ENCODE measurements at places on chromosomes 4 and X. TPM values are rescaled to one million over a fixed set of nuclear protein-coding genes. Genes with fewer than 3 reads are reported as not detected.

DNA sequence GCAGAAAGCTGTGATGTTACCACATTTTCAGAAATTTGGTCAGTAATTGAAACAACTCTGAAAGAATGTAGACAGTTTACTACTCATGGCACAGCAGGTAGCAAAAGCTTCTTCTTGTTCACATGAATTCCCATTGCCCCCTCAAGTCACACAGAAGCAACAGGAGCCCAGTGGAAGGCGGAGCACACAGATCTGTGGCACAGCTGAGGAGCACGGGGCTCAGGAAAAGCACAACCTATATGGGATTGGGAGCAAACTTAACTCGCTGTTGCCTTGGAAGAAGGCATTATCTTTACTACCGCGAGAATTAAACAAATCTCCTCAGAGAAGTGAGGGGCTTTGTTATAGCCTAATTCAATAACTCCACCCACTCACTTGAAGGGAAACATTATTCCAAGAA lies 358.5 kb downstream of the SPOCK3 start:
- no peak for DNase-seq
- no peak overlapping the region for H3K27ac ChIP-seq
- H3K36me3 ChIP-seq, result no peaks in the 10 kb centered on the region
- H3K4me1 ChIP-seq, result no peaks in the 10 kb centered on the region
- H3K4me3 ChIP-seq, result no peak overlapping the region

- H3K27me3 ChIP-seq, result no peaks in the 10 kb centered on the region
- peak; percentile 4 for DNase-seq
- no peak overlapping the region for H3K4me3 ChIP-seq
- H3K27ac ChIP-seq, result no peak overlapping the region
- H3K4me1 ChIP-seq, result no peaks in the 10 kb centered on the region
- peaks cover 70% of the 10 kb centered on the region for H3K36me3 ChIP-seq
These were observed 8.1 kb upstream of the UVSSA start for GRCh38 chr4:1338752-1339414.

- H3K4me3 ChIP-seq, result peak overlapping the region; percentile 71
- H3K36me3 ChIP-seq, result no peaks in the 10 kb centered on the region
- no peaks in the 10 kb centered on the region for H3K27me3 ChIP-seq
- peaks cover 14% of the 10 kb centered on the region for H3K4me1 ChIP-seq
- peak; percentile 61 for DNase-seq
These were observed 944 bp downstream of the SNX25 start for GRCh38 chr4:185210102-185210981.

DNA sequence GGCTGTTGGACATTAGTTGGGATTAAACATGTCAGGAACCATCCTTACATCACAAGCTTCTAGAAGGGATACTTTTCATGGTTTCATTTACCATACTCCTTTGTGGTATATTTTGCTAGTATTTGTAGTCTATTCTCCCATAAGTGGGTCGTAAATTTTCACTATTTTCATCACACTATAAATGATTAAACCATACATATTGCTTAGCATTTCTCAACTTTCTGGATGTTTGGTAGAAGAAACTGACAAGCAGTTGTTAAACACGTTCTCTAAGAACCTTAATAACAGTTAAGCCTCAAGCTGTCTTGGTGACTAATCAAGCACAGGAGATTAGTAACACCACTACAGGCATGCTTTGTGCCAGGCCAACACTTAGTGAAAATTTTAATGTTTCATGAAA lies 375.5 kb downstream of the NAF1 start:
- no peak overlapping the region for H3K4me3 ChIP-seq
- no peaks in the 10 kb centered on the region for H3K36me3 ChIP-seq
- H3K27me3 ChIP-seq, result no peaks in the 10 kb centered on the region
- no peak for DNase-seq
- H3K4me1 ChIP-seq, result no peaks in the 10 kb centered on the region

DNA sequence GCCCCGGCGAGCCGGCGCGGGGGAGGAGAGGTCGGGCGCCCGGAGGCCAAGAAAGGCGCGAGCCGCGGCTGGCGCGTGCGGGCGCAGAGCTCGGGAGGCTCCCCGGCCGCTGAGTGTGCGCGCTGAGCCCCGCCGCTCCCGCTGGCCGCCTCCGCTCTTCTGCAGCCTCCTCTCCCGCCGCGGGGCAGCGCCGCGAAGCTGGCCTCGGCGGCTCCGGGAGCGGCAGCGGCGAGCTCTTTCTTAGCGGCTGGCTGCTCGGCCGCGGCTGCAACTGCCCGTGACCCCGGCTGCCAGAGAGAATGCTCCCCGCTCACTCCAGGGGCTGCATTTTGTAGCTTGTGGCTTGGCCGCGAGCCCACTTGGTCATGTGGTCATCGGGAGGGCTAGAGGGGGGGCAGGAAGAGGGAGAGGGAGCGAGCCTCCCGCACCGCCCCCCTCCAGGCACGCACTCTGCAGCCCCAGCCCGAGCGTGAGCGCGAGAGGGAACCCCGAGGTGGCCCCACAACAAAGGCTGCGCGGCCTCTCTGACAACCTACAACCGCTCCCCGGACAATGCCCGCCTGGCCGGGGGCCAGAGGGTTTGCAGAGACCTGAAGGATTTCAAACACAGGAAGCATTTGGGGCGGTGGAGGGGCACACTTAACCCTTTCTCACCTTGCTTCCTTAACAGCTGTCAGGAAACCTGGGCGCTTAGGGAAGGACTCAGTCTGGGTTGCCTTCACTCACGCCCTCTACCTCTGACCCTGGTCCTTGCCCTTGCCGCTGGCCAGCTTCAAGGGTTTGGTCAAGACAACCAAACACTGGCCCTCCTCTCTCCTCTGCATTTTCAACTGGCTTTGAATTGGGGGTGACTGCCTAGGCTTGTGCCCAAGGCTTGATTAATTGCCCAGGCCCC lies at the start of gene APLN:
TSS of gene APLN (minus strand) at position 305 of the 895 bp plus-strand sequence. CDS start 326 bp downstream, outside the sequence.
- no peaks in the 10 kb centered on the region for H3K27me3 ChIP-seq
- H3K27ac ChIP-seq, result no peak within 1 kb of the TSS
- peak within 1 kb of the TSS; percentile 63 for H3K4me3 ChIP-seq
- H3K4me1 ChIP-seq, result no peaks in the 10 kb centered on the region
- H3K36me3 ChIP-seq, result no peaks in the 10 kb centered on the region

- H3K36me3 ChIP-seq, result no peaks in the 10 kb centered on the region
- no peak overlapping the region for H3K27ac ChIP-seq
- no peak for DNase-seq
These were observed 225.4 kb downstream of the ARHGAP24 start for GRCh38 chr4:85700362-85700761.

FGA gene
- total RNA-seq, result 0.83 TPM

DNA sequence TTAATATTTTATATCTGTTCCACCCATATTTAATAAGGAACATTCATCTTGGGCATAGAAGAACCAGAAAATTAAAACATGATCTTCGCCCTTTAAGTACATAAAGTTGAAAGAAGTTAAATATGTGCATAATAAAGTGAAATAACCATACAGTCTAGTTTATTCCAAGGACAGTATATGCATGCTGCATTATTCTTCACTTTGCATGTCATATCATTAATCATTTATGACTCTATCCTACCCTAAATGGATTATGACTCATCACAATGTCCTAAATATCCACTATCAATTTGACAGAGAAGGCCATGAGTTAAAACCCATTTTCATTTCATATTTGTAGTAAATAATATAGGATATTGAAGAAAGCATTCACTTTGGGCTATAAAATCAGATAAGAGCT lies 576.5 kb upstream of the GNPDA2 start:
- no peaks in the 10 kb centered on the region for H3K4me1 ChIP-seq
- H3K36me3 ChIP-seq, result no peaks in the 10 kb centered on the region
- no peak for DNase-seq
- no peak overlapping the region for H3K4me3 ChIP-seq

- H3K4me3 ChIP-seq, result no peak overlapping the region
- no peaks in the 10 kb centered on the region for H3K27me3 ChIP-seq
- H3K27ac ChIP-seq, result peak overlapping the region; percentile 99
These were observed 14.7 kb downstream of the WDR1 start for GRCh38 chr4:10101671-10102473.

GRCh38 chrX:22063284-22063683 lies 31.2 kb downstream of the PHEX start:
- H3K4me1 ChIP-seq, result no peaks in the 10 kb centered on the region
- no peaks in the 10 kb centered on the region for H3K27me3 ChIP-seq
- no peak overlapping the region for H3K27ac ChIP-seq
- H3K4me3 ChIP-seq, result no peak overlapping the region

AKAP4 gene
- not detected for total RNA-seq

DNA sequence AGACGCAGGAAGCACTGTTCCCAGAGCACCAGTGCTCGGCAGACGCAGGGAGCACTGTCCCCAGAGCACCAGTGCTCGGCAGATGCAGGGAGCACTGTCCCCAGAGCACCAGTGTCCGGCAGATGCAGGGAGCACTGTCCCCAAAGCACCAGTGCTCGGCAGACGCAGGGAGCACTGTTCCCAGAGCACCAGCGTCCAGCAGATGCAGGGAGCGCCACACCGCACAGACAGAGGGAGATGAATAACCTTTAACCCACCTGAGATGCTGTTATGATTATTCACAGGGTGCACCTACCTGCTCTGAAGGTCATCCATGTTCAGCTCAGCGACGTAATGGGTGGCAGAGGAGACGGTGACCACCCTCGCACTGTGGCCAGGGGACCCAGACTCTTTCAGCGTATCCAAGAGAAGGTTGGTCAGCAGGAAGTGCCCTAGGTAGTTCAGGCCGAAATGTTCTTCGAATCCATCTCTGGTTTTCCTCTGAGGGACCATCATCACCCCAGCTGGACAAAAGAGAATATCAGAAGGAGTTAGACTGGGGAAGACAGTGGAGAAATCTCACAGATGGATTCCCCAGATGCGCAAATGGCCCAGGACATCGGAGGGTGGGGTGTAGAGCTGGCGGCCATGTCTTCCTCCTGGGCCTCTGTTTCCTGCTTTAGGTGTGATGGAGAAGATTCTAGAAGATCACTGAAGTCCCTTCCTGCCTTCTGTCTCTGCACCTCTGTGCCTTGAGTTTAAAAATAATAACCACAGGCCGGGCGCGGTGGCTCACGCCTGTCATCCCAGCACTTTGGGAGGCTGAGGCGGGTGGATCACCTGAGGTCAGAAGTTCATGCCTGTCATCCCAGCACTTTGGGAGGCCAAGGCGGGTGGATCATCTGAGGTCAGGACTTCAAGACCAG lies 234.1 kb downstream of the DHRSX start:
- no peak overlapping the region for H3K4me3 ChIP-seq
- H3K4me1 ChIP-seq, result no peaks in the 10 kb centered on the region
- no peak overlapping the region for H3K27ac ChIP-seq

- no peak for DNase-seq
- H3K4me3 ChIP-seq, result no peak overlapping the region
- no peaks in the 10 kb centered on the region for H3K36me3 ChIP-seq
These were observed 195.4 kb upstream of the MAMLD1 start for GRCh38 chrX:150167482-150168324.

DNA sequence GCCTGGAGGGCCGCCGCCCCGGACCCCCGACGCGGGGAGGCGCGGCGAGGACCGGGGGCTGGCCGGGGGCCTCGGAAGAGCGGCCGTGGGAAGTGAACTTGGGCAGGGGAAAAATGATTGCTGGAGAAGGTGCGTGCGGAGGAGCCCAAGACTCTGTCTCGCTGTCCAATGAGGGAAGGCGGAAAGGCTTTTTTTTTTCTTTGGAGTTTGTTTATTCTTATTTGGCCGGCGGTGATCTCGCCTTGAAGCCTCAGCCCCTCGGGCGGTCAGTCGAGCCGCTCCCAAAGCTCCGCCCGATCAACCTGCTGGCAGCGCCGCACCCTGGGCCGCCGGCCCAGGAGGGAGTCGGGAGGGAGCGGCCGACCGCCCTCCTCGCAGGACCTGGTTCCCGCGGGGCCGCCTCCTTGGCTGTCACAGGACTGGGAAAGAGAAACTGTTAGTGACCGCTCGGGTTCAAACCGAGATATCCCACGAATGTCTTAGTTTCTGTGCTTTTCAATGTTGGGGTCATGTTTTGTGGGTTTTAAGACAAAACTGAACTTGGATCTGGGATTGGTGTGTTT lies 2.5 kb downstream of the CPEB2 start:
- peaks cover 26% of the 10 kb centered on the region for H3K4me1 ChIP-seq
- H3K27ac ChIP-seq, result peak overlapping the region; percentile 99
- H3K36me3 ChIP-seq, result no peaks in the 10 kb centered on the region
- DNase-seq, result peak; percentile 93
- peak overlapping the region; percentile 85 for H3K4me3 ChIP-seq

GAGE12E gene
- total RNA-seq, result not detected

GNRHR gene
- total RNA-seq, result not detected

BMP3 gene
- not detected for total RNA-seq

DNA sequence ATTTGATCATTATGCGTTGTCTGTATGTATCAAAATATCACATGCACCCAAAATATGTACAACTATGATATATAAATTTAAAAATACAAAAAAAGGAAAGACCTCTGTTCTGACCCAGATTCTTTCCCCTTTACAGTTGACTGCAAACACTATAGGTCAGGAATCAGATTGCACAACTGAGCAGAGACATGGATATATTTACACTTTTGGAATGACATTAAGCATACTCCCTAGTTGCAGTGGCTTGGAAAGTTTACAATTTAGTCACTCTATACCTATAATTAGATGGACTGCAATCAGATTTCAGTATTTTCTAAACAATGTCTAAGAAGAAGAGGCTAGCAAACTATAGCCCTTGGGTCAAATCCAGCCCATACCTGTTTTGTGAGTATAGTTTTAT lies 98.5 kb upstream of the INPP4B start:
- H3K4me1 ChIP-seq, result peaks cover 5% of the 10 kb centered on the region
- no peak overlapping the region for H3K27ac ChIP-seq
- no peaks in the 10 kb centered on the region for H3K36me3 ChIP-seq
- DNase-seq, result no peak

FAM184B gene
- 2.6 TPM for total RNA-seq

APELA gene
- total RNA-seq, result not detected

MAGEE2 gene
- total RNA-seq, result not detected

DNA sequence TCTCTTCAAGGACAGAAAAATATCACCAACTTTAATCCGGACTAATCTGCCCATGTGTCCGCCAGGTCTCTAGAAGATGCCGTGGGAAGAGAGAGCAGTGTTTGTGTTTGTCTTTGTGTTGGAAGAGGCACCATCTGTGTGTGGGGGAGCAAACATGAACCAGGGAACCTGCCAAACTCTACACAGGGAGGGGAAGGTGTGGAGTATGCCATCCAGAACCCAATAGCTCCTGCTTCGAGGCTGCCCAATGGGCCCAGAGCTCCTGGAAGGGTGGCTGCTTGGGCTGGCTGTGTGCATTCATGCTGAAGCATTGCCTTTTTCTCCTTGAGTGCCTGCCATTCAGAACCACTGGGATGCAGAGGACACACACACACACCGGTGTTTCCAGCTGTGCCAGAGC lies 536.2 kb downstream of the MID1IP1 start:
- no peaks in the 10 kb centered on the region for H3K27me3 ChIP-seq
- no peak for DNase-seq
- peak overlapping the region; percentile 3 for H3K27ac ChIP-seq
- no peaks in the 10 kb centered on the region for H3K36me3 ChIP-seq

Measured in psoas muscle (tissue), 8 donors.